Stimulated activated CD8-positive, alpha-beta memory T cell treated with anti-CD3 and anti-CD28 coated beads, Interleukin-7, amount 100 ng/mL, for 24 hours (primary cell): ENCODE measurements at places on chromosomes 7 and 10.

DNA sequence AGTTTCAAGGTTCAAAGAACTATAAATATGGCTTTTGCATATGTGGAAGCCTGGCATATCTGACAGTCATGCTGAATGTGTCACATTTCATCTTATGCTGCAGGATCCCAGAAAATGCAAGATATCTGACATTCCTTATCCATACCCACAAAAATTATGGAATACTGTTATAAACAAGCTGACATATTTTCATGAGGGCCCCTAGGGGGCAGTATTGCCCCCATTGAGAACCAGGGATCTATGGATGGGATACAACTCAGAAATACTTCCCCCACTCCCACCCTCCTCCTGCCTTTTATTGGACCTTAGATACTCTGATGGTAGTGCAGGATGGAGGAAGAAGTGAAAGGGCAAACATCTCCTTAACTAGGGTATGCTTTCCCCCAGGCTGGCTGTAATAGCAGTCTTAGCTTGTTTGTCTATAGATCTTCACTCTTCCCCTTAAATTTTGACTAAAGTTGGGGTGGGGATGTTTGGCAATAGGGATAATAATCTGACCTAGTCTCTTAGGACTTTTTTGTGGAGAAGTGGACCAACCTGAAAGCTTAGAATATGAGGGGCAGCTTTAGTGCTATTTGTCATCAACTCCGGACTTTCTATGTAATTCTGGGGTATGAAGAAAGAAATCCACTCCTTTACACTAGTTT, 3.5 kb upstream of the GNGT1 start:
- DNase-seq, result no peak

DNA sequence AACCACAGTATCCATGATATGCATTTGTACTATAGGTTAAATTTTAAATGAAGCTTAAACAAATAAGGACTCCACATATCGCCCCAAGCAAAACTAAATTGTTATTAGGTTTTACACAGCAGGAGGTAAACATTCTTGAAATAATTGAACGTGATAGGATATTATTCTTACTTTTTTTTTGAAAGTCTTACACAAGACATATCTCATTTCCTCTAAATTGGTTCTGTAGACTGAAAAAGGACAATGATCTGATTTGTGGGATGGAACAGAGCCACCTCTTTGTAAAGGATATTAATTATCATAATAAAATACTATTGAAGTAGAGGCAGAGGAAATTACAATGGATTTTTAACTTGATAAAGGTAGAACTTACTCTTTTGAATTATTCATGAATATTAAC, 155.1 kb upstream of the SEMA3D start:
- DNase-seq, result no peak

DNA sequence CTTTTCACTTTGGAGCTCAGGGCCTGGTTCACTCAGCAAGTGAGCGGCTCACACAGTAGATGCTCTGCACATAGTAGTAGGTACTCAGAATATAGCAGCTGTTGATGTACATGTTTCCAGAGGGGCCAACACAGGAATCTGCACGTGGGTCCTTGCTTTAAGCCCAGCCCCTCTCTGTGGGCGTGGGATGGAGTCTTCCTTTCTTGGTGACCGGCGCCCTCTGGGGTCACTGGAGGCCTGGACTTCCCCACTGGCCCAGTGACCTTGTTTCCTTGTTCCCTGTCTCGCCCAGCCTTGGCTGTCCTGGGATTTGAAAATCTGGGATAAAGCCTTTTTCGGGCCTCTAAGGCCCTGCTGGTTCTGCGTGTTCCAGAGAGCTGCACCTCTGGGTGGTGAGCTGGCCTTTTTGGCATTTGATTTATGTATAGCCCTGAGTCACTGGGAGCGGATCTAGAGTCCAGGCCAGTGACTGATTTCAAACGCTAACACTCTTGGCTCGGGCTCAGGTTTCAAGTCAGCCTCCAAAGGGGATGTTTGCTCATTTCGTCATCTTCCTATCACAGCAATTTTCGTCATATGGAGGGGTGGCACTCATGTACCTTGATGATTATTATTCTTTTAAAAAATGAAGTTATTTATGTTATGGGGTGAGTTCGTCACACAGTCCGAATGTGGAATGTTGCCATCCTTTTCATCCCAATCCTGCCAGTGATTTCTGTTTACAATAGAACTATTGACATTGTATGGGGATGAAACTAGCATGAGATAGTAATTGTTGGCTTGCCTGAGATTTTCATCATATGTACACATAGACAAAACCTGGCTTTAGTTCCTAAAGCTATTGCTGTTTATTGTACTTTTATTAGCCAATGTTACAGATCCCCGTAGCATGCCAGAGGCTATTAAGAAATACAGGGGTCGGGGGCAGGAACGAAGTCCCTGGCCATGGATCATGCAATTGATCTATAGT, 65.5 kb downstream of the CUX1 start:
- DNase-seq, result no peak

DNA sequence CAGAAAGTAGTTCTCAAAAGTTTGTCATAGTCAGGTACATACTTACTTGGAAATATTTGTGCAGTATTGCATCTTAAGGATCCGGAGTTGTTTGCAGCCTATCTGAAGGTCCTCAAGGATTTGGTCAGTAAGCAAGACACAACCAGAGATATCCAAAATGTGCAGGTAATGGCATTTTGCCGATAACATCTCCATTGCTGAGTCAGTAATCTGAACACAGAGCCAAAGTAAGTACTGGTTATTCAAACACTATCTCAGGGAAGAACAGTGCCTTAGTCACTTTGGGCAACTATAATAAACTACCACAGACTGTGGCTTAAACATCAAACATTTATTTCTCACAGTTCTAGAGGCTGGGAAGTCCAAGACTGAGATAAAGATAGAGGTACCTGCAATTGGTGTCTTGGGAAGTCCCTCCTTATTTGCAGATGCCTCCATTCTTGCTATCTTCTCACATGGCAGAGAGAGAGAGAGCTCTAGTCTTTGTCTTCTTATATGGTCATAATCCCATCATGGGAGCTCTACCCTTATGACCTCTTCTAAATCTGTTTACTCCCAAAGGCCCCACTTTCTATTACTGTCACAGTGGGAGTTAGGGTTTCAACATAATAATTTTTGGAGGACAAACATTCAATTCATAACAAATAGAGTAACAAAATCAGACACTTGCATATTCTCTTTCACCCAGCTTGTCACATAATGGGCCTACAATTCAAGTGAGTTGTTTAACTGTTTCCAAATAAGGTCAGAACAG, 73.4 kb downstream of the FAM185A start:
- DNase-seq, result no peak

GRCh38 chr10:88114368-88114767, 250.9 kb downstream of the PTEN start:
- DNase-seq, result no peak

GRCh38 chr7:26657686-26658388, 206.6 kb downstream of the SKAP2 start:
- no peak for DNase-seq

- DNase-seq, result no peak
These were observed 21.0 kb upstream of the CSGALNACT2 start for GRCh38 chr10:43117031-43117776.
